ENCODE measurements at places on chromosomes 16 and 17.
A peak's percentile ranks its signal among the peaks of the same experiment; 100 is the strongest.

DNA sequence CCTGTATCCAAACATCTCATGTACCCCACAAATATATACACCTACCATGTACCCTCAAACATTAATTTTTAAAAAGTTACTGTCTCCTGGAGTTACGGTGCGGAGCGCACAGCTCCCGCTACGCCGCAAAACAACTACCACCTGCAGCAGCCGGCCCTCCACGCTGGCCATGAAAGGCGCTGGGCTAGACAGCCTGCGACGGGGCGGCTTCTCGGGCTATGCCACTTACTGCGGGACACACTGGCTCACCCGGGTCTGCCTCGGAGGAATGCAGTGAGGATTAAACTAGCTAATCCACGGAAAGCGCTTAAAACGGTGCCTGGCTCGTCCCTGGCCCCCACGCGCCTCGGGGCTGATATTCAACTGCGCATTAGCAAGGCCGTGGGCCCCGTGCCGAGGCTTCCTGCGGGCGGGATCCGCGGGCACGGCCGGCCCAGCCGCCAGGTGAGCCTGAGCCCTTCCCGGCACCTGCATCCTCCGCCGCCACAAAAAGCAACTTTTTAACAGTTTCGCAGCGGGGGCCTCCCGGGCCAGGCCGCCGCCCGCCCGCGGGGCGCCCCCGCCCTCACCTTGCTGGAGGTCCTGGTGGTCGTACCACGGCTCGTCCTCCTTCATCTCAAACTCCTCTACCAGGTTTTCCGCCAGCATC, 633 bp downstream of the CDR2 start:
- DNase-seq = peak; percentile 26

GRCh38 chr16:85157813-85158742, 45.8 kb upstream of the CIBAR2 start:
- DNase-seq = no peak

DNA sequence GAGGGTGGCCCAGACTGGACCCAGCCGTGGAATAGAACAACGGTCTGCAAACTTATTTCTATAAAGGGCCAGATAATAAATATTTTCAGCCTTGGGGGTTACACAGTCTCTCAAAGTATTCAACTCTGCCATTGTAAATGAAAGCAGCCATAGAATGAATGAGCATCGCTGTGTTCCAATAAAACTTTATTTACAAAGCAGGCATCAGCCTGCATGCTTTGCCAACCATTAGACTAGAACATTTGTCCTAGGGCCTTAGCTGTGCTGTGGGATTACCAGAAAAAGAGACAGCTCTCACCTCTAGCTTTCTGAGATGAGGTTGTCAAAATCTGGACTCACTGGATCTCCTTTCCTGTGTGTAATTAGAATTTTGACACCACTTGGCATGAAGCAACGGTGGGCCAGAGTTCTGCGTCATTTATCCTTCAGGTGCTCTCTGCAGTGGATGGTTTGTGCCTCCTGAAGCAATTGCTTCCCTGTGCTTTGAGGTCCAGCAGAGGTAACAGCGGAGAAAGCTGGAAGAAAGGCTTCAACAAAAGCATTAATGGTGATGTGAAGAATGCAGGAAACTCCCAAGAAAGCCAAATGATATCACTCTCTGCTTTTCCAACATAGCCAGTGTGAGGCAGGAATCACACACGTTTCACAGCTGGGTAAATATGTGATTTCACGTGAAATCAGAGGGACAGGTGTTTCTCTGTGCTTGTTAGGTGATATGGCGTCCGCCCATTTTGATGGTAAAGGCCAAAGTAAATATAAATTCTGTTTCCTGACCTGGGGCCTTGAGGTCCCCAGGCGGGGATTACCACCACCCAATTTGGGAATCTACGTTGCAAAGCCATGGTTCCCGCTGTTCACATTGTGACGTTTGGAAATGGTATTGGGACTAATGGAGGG, 148.4 kb downstream of the PITPNC1 start:
- DNase-seq = no peak

DNA sequence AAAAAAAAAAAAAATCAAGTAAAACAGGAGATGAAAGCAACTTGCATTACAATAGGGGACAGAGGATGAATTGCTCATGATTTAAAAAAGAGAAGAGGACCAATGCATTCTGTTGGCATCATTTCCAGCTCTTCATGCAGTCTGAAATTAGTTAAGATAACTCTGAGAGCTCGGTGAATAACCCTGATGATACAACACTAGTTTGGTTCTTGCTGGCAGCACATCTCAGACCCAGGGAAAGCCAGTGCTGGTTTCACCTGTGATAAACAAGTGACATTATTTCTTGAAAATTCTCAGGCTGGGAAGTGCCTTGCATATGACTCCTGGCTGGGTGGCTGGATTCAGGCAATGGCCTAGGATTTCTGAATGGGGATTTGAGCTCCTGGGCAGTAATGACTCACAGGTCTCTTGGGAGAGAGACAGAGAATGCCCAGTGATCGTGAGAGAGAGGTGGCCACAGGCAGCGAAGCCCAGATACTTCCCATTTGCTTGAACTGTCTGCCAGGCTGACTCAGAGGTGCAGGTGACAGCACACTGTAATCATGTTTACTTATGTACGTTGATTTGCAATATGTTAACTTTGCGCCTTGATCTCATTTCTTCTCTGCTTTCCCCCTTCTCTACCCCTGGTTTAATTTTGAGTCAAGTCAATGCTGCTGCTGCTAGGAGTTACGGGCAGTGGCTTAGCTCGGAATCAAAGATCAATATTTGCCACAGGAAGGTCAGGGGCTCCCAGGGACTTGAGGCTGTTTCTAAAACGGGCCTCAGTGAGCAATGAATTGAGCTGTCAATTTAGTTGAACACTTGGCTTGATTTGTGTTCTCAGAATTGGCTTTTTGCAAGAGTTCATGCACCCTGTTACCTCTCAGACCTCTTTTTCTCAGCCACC, 27.1 kb downstream of the ARSG start:
- no peak for DNase-seq

DNA sequence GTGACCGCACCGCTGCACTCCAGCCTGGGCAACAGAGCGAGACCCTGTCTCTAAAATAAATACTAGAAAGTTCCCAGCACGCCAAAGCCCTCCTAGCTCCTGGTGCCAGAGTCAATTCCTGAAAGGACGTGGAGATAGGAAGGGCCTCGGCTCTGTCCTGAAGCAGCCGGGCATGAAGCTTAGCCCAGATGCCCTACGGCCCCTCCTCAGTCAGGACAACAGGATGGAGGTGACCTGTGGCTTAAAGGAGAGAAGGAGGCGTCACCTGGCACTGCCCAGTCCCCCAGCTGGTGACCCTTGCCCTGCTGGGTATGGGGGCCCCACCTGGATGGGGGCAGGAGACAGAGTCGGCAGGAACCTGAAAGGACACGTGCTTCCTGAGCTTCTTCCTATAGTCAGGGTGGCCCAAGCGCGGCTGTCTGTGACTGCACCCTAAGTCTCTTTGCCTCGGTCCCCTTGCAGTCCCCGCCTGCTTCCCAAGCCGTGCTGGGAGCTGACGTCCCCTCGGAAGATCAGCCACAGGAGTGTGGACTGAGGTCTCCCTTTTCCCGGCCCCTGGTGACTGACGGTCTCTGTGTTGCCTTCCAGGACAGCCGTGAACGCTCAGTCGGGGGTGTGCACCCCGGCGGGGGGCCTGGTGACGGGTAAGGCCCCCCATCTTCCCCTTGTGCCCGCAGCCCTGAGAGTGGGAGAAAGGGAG, 14.9 kb upstream of the RNF213 start:
- DNase-seq = no peak

GRCh38 chr17:42563543-42563942, 1.6 kb downstream of the COASY start:
- DNase-seq = no peak

DNA sequence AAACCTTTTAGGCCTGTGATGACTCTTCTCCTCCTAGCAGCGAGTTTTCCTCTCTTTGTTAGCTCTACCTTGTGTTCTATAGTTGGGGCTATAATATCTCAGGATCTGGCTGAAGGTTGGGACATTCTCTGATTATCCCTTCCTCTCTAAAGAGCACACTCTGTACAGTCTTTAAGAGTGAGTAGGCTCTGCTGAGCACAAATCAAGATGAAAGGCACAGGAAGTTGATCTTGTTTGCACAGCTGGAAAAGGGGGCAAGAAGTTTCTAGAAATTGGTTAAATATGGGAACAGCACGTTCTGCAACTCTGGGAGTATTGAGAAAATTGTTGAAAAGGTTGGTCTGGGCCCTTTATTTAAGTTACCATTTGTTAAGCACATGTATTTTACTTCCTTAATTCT, 240.9 kb downstream of the CDH11 start:
- no peak for DNase-seq

DNA sequence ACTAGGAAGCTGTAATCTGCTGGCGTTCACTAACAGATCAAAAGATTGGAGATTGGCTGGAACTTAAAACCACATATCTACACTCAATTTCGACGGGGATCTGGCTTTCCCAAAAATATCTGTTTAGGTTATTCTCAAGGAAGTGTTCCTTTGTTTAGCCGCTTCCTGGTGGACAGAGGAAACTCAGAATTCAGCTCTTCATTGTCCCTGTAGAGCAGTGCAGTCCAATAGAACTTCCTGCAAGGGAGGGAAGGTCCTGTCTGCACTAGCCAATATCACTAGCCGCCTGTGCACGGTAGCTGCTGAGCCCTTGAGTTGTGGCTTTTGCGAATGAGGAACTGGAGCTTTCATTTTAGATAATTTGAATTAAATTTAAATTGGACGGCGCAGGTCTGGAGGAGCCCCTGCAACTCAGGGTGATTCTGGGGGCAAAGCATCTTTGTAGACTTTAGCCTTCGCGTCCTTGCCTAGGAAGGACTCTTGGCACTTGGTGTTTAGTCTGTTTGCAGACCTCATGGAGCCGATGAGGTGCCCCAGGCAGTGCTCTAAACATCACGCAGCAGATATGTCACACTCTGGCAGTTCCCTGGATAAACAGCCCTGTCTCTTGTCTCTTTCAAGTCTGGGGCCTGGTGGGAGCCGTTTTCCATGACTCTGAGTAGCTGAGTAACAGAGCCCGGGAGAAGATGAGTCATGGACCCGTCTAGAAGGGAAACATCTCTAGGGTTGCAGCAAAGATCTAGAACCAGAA, 122.2 kb downstream of the CCDC182 start:
- peak; percentile 21 for DNase-seq

DNA sequence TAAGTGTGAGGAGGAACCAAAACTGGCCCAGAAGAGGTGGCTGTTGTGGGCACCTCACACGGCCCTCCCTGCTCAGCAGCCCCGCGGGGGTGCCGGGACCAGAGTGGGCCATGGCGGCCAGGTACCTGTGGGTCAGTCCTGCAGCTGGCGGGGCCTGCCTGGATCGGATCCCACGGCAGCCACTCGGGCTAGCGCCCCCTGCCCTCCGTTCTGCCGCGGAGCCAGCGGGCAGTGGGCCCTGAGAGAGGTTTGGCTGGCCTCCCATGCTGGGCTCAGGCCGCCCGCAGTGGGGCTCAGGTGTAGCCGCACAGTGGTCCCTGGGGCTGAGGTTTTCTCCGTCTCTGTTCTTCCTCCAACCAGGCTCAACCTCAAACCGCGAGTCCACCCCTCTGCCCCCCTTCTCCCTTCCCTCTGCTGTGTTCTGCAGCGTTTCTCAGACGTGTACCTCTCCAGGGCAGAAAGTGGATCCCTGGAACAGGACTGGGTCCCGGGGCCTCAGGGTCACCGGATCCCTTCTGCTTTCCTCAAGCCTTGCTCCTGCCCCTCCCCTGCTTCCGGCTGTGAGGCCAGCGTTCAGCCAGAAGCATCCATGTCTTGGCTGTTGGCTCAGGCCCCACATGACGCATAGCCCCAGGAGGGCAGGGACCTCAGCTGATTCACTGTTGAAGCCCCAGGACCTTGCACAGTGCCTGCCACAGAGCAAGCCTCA, 28.6 kb upstream of the ITGA3 start:
- no peak for DNase-seq

GRCh38 chr17:43816336-43817320, 16.3 kb downstream of the MPP3 start:
- no peak for DNase-seq

GRCh38 chr16:86395477-86395876, 114.8 kb upstream of the FOXF1 start:
- DNase-seq = no peak

GRCh38 chr16:56558024-56558747, 6.7 kb upstream of the MT4 start:
- DNase-seq = no peak

- no peak for DNase-seq
Observed at GRCh38 chr17:43573579-43574321, 27.6 kb upstream of the ETV4 start.

- no peak for DNase-seq
Observed at GRCh38 chr16:17970816-17971331, 365.7 kb downstream of the NPIPA8 start.

DNA sequence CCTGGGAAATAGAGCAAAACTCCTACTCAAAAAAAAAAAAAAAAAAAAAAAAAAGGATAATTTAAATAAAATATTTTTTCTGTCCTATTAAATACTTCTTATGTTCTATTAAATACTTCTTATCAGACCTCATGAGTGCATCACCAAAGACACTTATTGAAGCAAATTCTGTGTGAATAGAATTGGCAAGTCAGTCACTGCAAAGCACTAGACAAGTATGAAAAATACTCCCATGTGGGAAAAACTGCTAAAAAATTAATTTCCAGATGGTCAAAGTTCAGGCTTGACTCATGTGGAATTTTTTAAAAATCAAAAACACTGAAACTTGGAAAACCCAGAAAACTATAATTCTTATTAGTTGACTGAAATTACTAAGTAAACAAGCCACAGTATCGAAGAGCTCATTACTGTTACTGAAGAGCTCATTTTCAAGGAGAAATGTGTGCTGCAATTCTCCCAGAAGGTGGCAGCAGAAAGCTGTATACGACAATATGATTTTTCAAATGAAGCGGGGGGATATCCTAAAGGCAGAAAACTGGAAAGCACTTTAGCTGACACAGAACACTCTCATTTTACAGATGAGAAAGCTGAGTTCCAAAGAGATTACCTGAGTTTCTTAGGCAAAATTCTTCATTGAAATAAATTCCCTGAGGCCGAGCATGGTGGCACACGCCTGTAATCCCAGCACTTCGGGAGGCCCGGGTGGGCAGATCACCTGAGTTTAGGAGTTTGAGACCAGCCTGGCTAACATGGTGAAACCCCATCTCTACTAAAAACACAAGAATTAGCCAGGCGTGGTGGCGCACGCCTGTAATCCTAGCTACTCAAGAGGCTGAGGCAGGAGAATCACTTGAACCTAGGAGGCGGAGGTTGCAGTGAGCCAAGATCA, 15.9 kb upstream of the FBXO47 start:
- peak; percentile 44 for DNase-seq

DNA sequence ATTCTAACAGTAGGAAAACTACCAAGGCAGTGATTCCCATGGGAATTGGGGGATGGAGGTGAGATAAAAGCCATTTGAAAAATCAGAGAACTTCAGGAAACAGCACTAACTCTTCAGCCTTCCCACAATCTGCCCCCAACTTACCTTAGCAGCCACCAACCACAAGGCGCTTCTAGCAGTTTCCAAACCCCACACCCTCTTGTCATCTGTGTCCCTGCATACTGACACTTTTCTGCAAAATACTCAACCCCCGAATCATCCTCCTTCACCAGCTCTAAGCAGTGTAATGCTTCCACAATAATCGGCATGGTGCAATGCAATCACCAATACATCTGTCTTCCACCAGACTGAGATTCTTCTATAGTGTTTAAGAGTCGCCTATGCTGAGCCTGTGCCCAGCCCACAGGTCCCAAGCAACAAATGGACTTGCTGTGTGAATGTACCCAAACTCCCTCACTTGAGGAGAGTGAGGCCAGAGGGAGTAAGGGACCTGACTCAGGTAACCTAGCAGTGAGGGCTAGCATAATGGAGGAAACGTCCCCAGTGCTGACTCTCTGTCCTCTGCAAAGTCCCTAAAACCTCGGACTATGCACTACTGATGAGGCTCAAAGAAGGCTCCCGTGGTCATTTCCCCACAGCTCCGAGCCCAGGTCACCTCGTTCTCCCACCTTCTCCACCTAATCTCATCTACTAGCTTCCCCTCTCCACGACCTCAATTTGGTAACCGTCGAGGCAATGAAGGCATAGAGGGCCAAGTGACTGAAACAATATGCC, 943 bp downstream of the DYNC1LI2 start:
- no peak for DNase-seq
